ENCODE measurements at places on chromosomes 4 and X.

- no peak for DNase-seq
Observed at GRCh38 chr4:166123546-166123945, 250.5 kb downstream of the TLL1 start.

DNA sequence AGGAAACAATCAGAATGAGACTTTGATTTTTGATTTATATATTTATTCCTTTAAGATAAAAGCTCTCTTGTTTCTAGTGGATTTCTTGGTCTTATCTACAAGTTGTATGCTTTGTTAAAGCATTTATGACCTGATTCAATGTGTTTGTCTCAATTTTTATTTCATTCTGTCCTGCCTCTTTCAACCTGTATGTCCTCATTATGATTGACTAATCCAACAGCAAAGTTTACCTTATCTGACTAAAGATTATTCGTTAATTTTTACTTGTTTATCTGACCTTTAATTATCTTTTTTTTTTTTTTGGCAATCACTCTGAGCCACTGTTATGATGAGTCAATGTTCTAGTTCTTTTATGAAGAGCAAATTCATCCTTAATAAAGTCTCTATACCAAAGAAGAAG is 54.9 kb downstream of the UGT2A3 start:
- no peak for DNase-seq

DNA sequence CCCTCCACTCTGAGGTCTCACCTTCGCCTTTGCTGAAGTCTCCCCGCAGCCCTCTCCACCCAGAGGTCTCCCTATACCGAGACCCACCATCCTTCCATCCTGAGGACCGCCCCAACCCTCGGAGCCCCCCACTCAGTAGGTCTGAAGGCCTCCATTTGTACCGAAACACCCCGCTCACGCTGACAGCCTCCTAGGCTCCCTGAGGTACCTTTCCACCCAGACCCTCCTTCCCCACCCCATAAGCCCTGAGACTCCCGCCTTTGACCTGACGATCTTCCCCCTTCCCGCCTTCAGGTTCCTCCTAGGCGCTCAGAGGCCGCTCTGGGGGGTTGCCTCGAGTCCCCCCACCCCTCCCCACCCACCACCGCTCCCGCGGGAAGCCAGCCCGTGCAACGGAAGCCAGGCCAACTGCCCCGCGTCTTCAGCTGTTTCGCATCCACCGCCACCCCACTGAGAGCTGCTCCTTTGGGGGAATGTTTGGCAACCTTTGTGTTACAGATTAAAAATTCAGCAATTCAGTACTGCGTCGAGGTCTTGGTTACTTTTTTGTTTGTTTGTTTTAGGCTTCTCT is 5.0 kb downstream of the SOD3 start:
- DNase-seq = no peak

DNA sequence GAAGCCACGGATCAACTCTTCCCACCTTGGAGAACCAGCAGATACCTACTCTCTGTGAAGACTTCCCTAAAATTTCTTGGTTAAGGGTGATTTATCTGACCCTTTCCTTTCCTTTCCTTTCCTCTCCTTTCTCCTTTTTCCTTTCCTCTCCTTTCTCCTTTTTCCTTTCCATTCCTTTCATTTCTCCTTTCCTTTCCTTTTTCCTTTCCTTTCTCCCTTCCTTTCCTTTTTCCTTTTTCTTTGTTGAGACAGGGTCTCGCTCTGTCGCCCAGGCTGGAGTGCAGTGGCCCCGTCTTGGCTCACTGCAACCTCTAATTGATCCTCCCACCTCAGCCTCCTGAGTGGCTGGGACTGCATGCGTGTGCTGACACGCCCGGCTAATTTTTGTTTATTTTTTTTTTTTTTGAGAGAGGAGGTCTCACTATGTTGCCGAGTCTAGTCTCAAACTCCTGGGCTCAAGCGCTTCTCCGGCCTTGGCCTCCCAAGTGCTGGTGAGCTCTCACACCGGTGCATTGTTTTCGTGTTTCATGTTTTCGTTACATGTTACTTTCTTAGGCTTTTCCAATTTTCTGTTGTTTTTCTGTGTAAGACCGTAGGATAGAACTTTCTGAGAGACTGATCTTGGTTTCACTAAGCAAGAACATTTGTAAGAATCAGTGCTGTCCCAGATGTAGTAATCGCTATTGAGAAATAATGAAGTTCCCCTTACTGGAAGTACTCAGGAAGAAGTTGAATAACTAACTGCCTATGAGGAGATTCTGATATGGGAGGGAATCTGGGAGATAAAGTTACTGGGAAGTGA is 2.0 kb downstream of the TMEM165 start:
- DNase-seq = no peak

DNA sequence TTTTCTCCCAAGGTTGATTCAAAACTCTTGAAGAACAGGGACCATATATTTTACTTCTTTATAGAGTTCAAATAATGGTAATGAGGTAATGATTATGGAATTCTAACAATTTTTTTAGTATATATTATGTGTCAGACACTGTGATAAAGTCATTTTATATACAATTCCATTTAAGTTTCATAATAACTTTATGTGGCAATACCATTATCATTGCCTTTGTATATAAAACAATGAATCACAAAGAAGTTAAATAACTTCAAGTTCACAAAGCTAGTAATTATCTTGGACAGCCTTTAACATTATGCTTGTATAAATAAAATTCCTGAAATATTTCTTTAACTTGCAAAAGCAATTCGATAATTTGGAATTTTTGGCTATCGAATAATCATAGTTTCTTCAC is 20.6 kb downstream of the MAGEC1 start:
- DNase-seq = no peak
